NCI-H748 treated with DMSO at 0.1 percent for 48 hours (cell line): ENCODE measurements at places on chromosomes 2 and 18.

DNA sequence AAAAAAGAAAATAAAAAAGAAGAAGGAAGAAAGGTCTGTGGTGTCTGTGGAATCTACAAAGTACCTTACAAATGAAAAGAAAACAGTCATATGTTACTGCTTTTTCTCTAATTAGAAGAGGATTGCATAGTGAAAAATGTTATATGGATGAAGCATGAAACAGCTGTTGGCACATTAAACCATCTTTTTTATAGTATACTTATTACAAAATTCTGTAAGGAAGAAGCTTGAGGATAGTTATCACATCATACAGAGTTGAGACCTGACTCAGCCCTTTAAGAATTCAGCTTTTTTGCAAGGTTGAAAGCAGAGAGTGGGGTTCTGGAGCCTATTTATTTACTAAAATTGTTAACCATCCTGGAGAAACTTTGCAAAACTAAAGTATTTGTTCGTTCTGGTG lies 222.7 kb downstream of the PHLPP1 start:
- no peak for DNase-seq

GRCh38 chr2:82089518-82089917 lies 1785.0 kb upstream of the LRRTM1 start:
- DNase-seq: no peak

GRCh38 chr2:114038710-114039109 lies 148.8 kb downstream of the ACTR3 start:
- no peak for DNase-seq

DNA sequence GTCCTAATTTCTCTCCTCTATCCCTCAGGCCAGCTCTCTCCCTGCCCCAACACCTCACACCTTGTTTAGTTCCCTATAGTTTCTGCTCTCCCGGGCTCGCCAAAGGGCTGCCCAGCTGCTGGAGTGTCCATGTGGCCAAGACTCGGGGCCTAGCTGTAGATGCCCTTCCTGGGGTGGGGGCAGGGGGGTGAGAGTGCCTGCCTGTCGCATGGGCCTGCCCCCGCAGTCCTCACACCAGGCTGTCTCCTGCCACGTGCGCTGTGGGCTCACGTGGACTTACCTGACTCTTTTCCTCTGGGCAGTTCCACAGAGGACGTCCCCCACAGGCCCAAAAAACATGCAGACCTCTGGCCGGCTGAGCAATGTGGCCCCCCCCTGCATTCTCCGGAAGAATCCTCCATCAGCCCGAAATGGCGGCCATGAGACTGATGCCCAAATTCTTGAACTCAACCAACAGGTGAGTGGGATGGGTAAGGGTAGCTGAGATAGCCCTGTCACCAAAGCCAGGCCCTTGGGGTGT lies 7.4 kb upstream of the TMEM214 start:
- no peak for DNase-seq

DNA sequence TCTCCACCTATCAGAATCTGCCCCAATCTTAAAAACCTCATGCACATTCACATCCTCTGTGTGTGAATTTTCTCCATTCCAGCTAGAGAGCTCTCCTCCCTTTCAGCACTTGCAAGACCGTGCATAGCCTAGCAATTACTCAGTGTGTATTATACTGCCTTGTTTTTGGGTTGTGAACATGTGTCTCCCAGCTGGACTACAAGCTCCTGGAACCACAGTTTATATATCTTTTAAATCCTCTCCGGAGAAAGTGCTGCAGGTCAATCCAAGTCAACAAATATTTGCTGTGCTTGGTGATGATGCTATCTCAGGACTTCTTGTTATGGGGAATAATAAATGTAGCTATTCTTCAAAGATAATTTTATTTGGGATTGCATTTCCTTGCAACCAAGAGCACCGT lies 58.2 kb upstream of the MEX3C start:
- DNase-seq: no peak

- DNase-seq: no peak
These were observed 958.5 kb downstream of the DPP10 start for GRCh38 chr2:115400940-115401339.

- DNase-seq: no peak
These were observed 515.4 kb upstream of the RAB6C start for GRCh38 chr2:129464036-129464435.

DNA sequence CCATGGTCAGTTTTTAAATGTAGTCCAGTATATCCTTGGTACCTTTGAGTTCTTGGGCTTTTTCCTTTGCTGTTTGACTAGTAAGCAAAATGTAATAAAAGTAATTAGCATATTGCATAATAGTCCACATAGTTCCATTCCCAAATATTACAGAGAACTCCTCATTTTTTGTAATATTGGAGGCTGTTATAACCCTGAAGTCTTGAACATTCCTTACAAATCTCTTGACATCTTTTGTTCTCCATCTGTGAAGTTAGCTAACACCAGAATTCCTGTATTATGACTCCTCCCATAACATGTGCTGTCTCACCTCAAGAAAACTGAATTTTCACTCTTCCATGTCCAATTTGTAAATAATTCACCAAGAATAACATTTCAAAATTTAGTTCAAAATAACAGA lies 17.1 kb downstream of the CREB1 start:
- DNase-seq: no peak

DNA sequence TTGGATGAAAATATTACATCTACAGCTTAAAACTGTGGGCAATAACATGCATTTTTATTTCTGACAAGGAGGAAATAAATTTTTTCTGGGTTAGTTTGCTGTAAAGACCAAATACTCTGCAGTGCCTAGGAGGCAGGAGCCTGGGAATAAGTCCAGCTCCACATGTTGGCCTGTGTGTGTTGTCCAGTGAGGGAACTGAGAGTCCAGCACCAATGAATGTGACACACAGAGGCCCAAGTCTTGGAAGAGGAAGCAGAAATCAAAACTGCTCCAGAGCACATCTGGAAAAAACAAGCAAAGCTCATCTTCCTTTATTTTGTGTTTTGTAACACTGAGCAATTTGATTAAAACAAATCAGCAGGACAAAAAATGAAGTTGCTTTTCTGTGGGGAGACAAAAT lies 63.1 kb upstream of the KLHL14 start:
- DNase-seq: no peak

DNA sequence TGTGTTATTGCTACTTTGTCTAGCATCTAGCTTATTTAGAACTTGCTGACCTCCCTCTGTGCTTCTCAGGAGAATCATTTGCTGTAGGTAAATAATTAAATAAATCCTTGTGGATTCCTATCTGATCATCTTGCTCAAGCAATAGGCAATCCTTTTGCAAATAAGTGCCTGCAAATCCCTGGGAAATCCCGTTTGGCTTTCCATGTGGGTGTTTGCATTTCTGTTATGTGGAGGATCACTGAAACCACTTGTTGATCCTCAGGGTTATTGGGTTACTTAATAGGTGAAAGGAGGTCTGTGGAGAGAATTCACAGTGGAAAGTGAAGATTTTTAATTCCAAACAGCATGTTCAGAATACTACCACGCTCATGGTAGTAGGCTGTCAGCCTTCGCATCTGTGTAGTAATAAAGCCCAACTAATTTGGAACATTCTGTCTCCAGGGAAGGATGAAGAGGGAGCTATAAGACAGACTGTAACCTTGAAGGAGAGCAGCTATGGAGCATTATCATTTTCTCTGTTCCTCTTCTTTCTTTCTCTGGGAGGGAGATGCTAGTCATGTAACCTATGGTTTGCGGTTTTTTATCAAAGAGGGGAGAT lies 72.5 kb downstream of the GULP1 start:
- DNase-seq: no peak

DNA sequence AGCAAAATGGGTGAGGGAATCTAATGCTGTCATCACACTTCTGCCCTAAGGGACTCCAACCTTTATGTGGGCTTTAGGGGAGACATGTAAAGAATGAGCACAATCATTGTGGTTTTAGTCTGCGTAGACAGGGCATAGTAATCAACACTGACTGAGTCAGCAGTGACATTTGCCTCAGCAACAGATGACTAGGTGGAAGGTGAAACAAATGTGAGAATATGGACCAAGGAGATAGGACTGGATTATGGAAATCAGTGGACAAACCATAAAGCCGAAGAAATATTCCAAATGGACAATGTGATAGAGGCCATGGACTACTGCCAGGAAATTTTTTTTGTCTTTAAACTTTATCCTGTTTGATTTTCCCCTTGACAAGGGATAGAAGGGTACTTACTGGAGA lies 83.9 kb downstream of the PDK1 start:
- no peak for DNase-seq

GRCh38 chr2:43592443-43592842 lies 3.4 kb downstream of the THADA start:
- no peak for DNase-seq

DNA sequence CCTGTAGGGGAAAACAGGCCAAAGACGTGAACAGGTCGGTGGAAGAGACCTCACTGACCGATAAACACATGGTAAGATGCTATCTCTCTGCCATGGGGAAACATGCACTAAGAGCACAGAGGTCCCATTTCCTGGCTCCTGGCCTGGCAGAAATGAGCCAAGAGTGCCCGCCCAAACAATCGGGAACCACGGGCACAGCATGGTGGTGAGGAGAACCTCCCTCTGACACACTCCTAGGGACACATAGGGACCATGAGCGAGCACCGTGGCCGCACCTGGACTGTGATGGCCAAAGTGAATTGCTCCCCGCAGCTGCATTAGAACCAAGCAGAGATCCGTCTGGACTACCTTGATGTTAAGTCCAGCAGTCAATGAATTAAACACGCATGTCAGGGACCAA lies 11.1 kb downstream of the HS6ST1 start:
- DNase-seq: no peak

DNA sequence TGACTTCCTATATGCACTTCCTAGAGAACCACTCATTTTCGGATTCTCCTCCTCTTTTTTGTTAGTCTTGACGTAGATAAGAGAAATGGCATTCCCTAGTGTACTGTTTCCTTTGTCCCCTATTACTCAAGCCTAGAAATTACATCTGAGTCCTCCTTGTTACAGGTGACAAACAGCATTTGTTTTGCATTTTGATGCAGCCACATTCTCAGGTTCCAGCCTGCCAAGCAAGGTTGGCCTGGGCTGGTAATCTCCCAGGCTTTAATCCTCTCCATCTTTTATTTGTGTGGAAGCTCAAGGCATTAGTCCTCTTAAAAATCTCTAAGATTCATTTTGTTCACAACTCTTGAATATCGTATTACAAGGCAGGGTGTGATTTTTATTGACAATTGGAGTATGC lies 318.0 kb upstream of the NRP2 start:
- DNase-seq: no peak

- DNase-seq: no peak
These were observed 51.0 kb downstream of the PAX8 start for GRCh38 chr2:113227698-113228097.

GRCh38 chr2:104790100-104790811 lies 63.7 kb upstream of the POU3F3 start:
- DNase-seq: no peak

DNA sequence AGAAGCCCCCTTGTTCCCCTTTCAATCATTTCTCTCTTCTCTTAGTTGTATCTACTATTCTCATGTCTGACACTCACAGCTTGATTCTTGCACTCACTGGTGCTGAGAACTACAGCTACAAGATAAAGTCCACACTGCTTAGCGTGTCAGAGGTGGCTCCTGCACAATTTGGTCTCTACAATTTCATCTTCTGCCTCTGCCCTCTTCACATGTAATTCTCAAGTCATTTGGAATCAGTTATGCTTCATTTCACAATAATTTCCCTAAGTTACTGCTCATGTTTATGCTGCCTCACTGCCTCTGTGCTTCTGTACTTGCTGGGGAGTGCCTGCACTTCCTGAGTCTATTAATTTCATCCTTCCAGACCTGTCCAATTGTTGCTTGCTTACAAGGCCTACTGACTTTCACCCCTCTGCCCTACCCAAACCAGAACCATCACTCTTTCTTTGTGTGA lies 11.6 kb upstream of the NAB1 start:
- no peak for DNase-seq

DNA sequence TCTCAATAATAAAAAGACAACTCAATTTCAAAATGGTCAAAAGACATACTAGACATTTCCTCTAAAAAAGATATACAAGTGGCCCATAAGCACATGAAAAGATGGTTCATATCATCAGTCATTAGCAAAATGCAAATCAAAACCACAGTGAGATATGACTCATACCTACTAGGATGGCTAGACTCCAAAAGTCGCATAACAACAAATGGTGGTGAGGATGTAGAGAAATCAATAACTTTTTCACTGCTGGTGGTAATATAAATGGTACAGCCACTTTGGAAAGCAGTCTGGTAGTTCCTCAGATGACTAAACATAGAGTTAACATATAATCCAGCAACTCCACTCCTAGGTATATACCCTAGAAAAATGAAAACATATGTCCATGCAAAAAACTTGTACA lies 242.3 kb upstream of the NOL4 start:
- DNase-seq: no peak

DNA sequence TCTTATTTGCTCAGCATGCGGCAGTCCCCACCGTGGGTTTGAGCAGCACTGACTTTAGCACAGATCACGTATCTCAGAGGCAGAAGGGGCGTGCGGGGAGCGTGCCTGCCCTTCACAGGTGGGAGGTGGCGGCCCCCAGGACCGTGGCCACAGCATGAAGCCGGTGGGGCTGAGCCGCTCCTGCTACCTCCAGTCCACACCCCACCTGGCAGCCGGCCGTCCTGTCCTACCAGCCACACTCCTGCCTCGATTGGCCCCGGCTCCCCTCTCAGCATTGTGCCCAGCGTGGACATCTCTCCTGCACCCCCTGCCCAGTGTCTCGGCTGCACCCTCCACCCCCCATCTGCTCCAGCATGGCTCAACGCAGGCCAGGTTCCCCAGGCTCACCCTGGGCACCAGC lies 73.6 kb downstream of the NFATC1 start:
- DNase-seq: no peak

- DNase-seq: no peak
These were observed 154.0 kb downstream of the ANTXR1 start for GRCh38 chr2:69166812-69167468.
